HTR-8/SVneo (cell line): ENCODE measurements at places on chromosomes 6 and 20.

DNA sequence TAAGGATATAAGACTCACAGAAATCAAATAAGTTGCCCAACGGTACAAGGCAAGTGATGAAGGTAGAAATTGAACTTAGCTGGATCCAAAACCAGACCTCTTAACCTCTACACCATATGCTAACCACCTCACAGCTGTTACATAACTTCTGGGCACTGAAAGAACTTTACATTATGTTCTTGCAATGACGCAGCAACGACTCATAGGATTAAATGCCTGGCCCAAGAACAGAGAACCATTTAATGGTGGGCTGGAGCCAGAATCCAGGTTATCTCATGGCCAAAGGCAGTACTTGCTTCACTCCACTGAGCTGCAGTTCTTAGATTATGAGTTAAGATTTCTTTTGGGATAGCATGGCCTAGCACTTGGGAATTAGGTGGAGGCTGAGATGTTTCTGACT is 4.4 kb downstream of the TRMT6 start:
- DNase-seq = no peak

DNA sequence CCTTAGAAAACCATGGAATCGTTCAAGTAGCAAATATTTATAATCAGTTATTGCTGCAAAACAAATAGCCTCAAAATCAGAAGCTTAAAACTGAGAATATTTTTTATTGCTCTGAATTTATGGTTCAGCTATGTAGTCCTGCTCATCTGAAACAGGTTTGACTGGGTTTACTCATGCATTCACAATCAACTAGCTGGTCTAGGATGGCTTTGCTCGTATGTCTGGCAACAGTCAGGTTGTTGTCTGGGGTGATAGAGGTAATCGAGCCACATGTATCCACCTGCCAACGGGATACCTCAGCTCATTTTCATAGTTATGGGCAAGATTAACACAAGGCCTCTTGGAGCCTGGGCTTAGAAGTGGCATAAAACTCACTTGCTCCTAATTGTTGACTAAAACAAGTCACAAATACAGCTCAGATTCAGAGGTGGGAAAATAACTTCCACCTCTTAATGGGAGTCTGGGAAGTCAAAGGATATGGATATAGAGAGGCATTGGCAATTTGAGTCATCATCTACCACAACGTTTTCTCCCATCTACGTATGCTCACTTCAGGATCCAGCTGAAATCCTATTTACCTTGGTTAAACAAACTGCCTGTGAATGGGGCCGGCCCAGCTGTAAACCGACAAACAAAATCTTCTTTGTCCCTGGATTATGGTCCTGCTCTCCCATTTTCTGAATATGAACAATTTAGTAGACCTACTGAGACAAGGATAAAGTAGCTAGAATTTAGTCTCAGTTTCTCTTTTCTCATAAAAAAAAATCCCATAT is 54.5 kb upstream of the TENT5A start:
- DNase-seq = no peak

DNA sequence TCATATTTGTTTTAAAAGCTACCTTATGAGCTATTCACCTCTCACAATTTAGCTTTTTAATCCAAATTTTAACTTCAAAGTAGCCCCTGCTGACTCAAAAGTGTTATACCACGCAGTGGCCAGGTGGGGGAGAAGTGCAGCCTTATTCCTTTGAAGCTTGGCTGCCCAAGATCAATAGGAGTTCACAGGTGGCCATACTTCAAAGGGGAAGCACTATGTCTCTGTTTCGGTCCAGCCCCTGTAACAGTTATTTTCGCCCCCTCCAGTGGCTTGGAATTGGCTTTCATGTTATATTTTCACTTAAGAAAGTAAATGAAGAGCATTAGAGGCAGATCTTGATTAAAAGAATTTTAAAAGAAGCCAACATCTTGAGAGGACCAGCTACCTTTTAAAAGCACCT is 608.4 kb downstream of the EPHA7 start:
- no peak for DNase-seq

- DNase-seq = no peak
Observed at GRCh38 chr6:3460253-3460652, 3.4 kb upstream of the SLC22A23 start.

GRCh38 chr6:18829272-18829870 is 442.2 kb downstream of the RNF144B start:
- no peak for DNase-seq

GRCh38 chr20:36110994-36111393 is 43.5 kb upstream of the EPB41L1 start:
- no peak for DNase-seq

DNA sequence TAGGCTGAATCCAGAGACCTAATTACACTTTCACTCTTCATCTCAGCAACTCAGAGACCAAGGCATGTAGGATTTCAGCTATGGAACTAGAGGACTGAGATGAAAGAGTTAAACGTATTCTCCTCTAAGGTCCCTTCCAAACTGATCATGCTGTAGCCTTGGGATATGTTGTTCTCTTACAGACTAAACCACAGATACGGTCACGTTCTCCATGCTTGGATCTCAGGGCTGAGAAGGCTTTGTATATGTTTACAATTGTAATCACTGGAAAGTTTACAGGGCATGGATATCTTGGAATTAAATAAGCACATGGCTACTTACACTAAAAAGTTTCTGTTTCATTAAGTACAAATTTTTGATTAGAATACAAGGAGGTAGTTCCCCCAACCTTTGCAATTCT is 50.1 kb downstream of the PKIB start:
- no peak for DNase-seq

GRCh38 chr6:30885999-30886896 is 1.9 kb downstream of the DDR1 start:
- peak; percentile 93 for DNase-seq

- no peak for DNase-seq
Observed at GRCh38 chr20:32479697-32480171, 105.4 kb downstream of the NOL4L start.

GRCh38 chr6:13327691-13328075 is 654 bp downstream of the TBC1D7 start:
- DNase-seq = no peak

- no peak for DNase-seq
Observed at GRCh38 chr20:59723607-59724456, 119.5 kb downstream of the PHACTR3 start.

DNA sequence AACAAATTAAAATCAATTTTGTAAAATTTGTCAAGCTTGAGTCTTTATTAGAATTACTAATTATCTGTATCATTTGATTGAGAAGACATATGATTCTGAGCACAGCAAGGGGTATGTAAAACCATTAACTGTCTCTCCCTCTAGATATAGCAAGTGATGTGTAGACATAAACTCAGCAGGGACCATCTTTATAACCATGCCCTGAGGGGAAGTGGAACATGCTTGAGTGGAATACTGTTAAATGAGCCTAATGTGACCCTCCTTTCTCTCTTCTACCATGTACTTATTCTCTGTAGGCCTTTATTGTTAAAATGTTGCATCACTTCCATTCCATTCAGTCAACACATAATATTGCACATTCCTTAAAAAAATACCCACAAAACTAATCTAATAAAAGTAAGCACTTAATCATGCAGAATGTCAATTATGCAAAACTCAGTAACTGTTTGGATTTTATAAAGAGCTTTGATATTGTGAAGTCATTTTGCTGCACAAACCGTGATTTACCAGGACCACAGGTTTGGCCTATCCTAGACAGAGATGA is 896.6 kb upstream of the MANEA start:
- no peak for DNase-seq

- peak; percentile 75 for DNase-seq
Observed at GRCh38 chr6:75934643-75935472, 137.6 kb downstream of the IMPG1 start.

DNA sequence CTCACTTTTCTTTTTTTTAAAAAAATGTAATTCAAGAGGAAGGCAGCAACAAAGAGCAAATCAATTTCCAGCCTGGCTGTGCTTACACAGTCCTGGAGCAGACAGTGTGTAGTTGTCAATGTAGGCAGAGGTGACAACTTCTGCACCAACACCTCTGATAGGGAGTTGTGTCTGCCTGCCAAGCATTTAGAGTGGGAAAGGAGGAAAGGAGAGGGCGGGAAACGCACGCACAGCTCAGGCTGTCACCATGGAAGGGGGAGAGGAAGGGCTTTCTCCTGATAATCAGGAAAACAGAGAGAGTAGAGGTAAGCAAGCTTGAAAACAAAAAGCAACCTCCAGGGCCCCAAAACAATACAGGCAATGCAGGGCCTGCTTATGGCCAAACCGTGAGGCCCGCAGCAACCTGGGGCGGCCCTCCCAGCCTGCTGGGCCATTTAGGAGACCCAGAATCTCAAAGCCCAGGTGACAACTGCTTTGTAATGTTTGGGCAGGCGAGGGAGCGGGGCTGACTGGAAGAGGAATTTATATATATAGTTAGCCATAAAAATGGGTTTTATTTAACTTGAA is 41.5 kb upstream of the GFOD1 start:
- no peak for DNase-seq

- DNase-seq = no peak
Observed at GRCh38 chr20:23624324-23624691, 13.4 kb downstream of the CST3 start.

GRCh38 chr6:52725535-52726192 is 37.6 kb downstream of the GSTA2 start:
- DNase-seq = no peak

GRCh38 chr20:38202153-38202981 is 37.3 kb upstream of the TGM2 start:
- no peak for DNase-seq

DNA sequence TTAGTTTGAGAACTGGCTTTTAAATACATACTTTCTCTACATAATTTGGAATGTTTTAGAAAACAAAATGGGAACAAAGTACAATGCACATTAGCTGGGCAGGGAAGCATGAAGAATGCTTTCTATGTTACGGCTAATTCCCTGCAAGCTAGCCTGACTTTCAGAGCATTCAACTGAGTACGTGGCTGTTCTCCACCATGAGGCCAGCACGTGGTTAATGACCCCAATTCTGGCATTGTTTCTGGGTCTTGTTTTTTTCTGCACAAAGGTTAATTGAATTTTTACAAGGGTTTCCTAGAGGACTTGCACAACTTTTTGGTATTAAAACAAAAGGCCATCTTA is 208.6 kb upstream of the AGPAT4 start:
- DNase-seq = no peak

GRCh38 chr6:34074064-34074742 is 71.7 kb downstream of the GRM4 start:
- DNase-seq = no peak

- DNase-seq = no peak
Observed at GRCh38 chr6:29564875-29565274, 5.3 kb upstream of the UBD start.

- no peak for DNase-seq
Observed at GRCh38 chr6:16535564-16535963, 225.7 kb downstream of the ATXN1 start.

GRCh38 chr20:56166781-56167465 is 81.6 kb upstream of the MC3R start:
- no peak for DNase-seq

DNA sequence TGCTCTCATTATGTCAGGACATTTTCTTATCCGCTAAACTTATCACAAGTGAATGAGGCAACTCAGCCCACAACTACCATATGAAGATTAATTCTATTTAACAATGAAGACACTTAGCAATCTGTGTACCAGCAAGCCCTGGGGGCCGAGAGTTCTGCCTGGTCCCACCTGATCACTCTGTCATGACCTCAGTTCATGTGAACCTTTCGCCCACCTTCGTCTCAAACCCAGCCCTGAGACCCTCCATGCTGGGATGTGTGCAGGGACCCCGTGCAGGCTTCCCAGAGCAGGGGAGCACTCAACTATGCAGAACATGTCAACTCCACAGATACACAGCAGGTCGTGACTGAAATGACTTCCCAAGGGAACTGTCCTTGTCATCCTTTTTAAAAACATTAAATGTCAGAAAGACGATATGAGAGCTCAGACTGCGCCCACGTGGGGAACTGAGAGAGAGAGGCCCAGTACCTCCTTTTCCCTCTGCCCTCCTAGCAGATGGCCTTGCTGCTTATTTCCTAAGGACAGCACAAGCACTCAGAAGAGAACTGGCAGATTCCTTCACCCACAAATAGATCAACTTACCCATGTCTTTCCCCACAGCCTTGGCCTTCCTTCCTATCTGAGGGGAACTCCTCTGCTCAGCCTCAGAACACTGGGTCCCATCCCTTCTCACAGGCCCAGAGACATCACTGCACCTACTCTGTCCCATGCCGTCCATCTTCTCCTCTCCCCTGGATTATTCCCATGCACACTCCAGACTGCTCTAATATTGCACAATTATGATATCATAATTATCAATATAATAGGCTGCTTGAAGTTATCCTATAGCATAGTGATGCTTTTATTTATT is 11.5 kb downstream of the ABHD12 start:
- DNase-seq = no peak

GRCh38 chr6:137769797-137770362 is 97.2 kb upstream of the TNFAIP3 start:
- DNase-seq = no peak

- DNase-seq = no peak
Observed at GRCh38 chr6:169158691-169159090, 95.0 kb downstream of the THBS2 start.

GRCh38 chr6:134376785-134377184 is 58.9 kb upstream of the SGK1 start:
- DNase-seq = no peak

DNA sequence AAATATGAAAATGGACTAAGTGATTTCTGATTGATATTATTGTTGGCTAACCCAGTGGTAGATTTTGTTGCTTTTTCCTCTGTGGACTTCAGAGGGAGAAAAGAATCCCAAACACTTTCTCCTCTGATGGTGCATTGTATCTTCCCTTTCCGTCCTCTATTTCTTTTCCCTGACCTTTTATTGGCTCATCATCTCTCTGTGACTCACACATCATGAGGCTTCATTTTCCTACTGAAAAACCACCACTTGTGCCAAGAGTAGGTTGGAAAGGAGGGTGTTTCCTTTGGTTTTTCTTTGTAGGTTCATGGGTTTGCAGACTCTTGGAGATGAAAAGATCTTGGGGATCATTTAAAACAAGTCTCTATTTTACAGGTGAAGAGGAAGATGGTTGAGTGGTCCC is 311.7 kb upstream of the JAG1 start:
- DNase-seq = no peak

DNA sequence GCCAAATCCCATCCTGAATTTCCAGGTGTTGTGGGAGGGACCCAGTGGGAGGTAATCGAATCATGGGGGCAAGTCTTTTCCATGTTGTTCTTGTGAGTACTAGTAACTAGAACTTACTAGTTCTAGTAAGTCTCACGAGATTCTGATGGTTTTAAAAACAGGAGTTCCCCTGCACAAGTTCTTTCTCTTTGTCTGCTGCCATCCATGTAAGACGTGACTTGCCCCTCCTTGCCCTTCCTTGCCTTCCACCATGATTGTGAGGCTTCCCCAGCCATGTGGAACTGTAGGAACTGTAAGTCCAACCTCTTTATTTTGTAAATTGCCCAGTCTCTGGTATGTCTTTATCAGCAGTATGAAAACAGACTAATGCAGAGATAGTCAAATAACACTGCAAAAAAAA is 122.7 kb upstream of the BEND6 start:
- DNase-seq = no peak
